ENCODE measurements at places on chromosomes 13 and 19. TPM values are rescaled to one million over a fixed set of nuclear protein-coding genes. Genes with fewer than 3 reads are reported as not detected.

TMPRSS9 gene
- total RNA-seq: not detected

ZNF534 gene
- total RNA-seq: not detected

KIR3DL2 gene
- not detected for total RNA-seq

ZNF506 gene
- 0.12 TPM for total RNA-seq

ZNF99 gene
- total RNA-seq: not detected

PCDH17 gene
- 0.02 TPM for total RNA-seq

TEX101 gene
- not detected for total RNA-seq

MYDGF gene
- total RNA-seq: 128 TPM

OR4F17 gene
- not detected for total RNA-seq

ZNF615 gene
- total RNA-seq: 5.1 TPM

TINCR gene
- total RNA-seq: 1.9 TPM
